Prostate gland (tissue), 2 donors: ENCODE measurements at places on chromosomes 13 and 19. TPM values are rescaled to one million over a fixed set of nuclear protein-coding genes. Genes with fewer than 3 reads are reported as not detected.

ZNF730 gene
- 2.6 TPM for total RNA-seq

NR1H2 gene
- total RNA-seq, result 129 TPM

ZNF724 gene
- total RNA-seq, result 6.2 TPM

CRB3 gene
- total RNA-seq, result 23.1 TPM

ERICH4 gene
- total RNA-seq, result not detected

ZNF578 gene
- total RNA-seq, result 0.68 TPM

PSG6 gene
- total RNA-seq, result not detected

FXYD3 gene
- 365 TPM for total RNA-seq

ACP7 gene
- total RNA-seq, result 0.80 TPM

ANKLE1 gene
- 0.64 TPM for total RNA-seq

AKAP8L gene
- 269 TPM for total RNA-seq

RFPL4AL1 gene
- not detected for total RNA-seq

ZNF324B gene
- total RNA-seq, result 10.8 TPM

ATP8A2 gene
- total RNA-seq, result 0.23 TPM

NFIC gene
- 160 TPM for total RNA-seq

TSSK6 gene
- total RNA-seq, result 7.3 TPM

TSHZ3 gene
- total RNA-seq, result 18.4 TPM

OR7C1 gene
- 3.2 TPM for total RNA-seq

ARL11 gene
- 0.40 TPM for total RNA-seq

PGLYRP1 gene
- total RNA-seq, result not detected

RUBCNL gene
- 9.9 TPM for total RNA-seq

KRTDAP gene
- total RNA-seq, result 58.6 TPM

CDC42EP5 gene
- 102 TPM for total RNA-seq

CD209 gene
- 1.2 TPM for total RNA-seq

PRRG2 gene
- 8.1 TPM for total RNA-seq

COX6B2 gene
- total RNA-seq, result 10.2 TPM

SEMA6B gene
- total RNA-seq, result 4.3 TPM

CYP4F3 gene
- total RNA-seq, result 2.0 TPM

ZNF112 gene
- total RNA-seq, result 7.1 TPM

AMER2 gene
- total RNA-seq, result 0.18 TPM

PRKCG gene
- total RNA-seq, result not detected

CCL25 gene
- total RNA-seq, result not detected

CEACAM5 gene
- 3.4 TPM for total RNA-seq

CDX2 gene
- 0.09 TPM for total RNA-seq

GJB2 gene
- total RNA-seq, result 1.5 TPM
